Activated T-cell treated with anti-CD3 and anti-CD28 coated beads, Interleukin-2, amount 50 U/mL, for 24 hours (primary cell): ENCODE measurements at places on chromosomes 1 and 21.

DNA sequence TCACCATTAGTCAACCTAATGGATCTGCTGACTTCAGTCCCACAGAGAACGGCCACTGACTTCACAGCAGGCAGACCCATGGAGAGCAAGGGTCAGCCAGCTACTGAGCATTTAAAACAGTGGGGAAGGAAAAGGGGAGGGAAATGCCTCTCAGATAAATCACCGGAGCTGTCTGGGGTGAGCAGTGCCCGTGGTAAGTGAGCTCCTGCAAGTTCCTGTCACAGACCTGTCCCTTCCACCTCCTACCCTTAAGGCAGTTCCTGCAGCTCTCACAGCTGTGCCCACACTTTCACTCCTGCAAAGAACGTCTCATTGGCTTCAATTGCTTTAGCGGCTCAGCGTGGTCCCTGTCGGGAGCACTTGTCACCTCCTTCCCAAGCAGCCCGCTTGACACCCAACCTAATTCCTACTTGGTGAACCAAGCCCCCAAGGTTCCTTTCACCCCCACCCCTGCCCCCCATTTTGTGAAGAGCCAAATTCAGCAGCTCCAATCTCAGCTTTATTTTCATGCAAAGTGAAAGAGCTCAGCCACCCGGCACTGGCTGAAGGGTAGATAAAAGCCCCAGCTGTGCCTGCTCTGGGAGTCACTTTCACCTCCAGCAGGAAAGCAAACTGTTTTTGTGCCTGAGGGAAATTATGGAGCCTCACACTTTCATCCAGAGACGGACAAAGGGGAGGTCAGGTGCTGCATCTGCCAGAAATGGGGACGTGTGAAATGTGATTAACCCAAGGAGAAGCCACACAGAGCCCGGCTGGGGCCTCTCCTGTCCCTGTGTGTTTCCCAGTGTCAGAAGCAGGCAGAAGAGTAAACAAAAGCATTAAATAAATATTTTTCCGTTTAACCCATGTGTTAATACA is 306.2 kb downstream of the TTLL7 start:
- peaks cover 18% of the 10 kb centered on the region for H3K4me1 ChIP-seq
- peaks cover 4% of the 10 kb centered on the region for H3K27me3 ChIP-seq
- no peak overlapping the region for H3K27ac ChIP-seq
- H3K36me3 ChIP-seq: no peaks in the 10 kb centered on the region
- H3K4me3 ChIP-seq: peak overlapping the region; percentile 70

GRCh38 chr1:48932366-48932765 is 155.7 kb upstream of the BEND5 start:
- no peaks in the 10 kb centered on the region for H3K4me1 ChIP-seq
- H3K36me3 ChIP-seq: no peaks in the 10 kb centered on the region
- H3K27me3 ChIP-seq: peaks cover 16% of the 10 kb centered on the region
- DNase-seq: no peak
- no peak overlapping the region for H3K27ac ChIP-seq

GRCh38 chr1:94332516-94332915 is 85.7 kb upstream of the ABCD3 start:
- H3K27ac ChIP-seq: no peak overlapping the region
- peaks cover 17% of the 10 kb centered on the region for H3K4me1 ChIP-seq
- peaks cover 33% of the 10 kb centered on the region for H3K27me3 ChIP-seq
- no peak for DNase-seq

GRCh38 chr1:173601588-173601987 is 1.3 kb downstream of the SLC9C2 start:
- H3K27me3 ChIP-seq: no peaks in the 10 kb centered on the region
- H3K36me3 ChIP-seq: no peaks in the 10 kb centered on the region
- no peak for DNase-seq
- H3K27ac ChIP-seq: no peak overlapping the region
- peaks cover 2% of the 10 kb centered on the region for H3K4me1 ChIP-seq

DNA sequence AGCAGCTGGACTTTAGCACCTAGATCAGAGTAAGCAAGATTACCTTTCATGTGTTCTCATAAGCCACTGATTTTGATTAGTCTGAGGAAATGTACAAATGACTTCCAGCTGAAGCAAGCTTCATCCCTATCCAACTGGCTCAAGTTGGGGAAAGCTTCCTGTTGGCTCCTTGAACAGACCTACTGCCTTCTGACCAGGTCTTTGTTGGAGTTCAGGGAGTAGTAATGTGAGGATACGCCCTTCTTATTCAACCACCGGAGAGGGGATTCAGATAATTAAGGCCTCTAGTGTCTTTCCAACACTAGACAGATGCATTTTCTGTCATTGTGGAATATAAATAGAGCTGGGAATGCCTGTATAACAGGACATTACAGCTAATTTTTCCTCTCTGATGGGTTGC is 268.9 kb downstream of the TGFB2 start:
- H3K4me1 ChIP-seq: no peaks in the 10 kb centered on the region
- H3K27ac ChIP-seq: no peak overlapping the region
- no peaks in the 10 kb centered on the region for H3K27me3 ChIP-seq
- no peak for DNase-seq
- no peaks in the 10 kb centered on the region for H3K36me3 ChIP-seq
- no peak overlapping the region for H3K4me3 ChIP-seq

GRCh38 chr1:245652660-245653427 is 498.1 kb downstream of the KIF26B start:
- no peaks in the 10 kb centered on the region for H3K36me3 ChIP-seq
- no peak for DNase-seq
- peaks cover 13% of the 10 kb centered on the region for H3K27me3 ChIP-seq
- H3K4me1 ChIP-seq: peaks cover 6% of the 10 kb centered on the region
- H3K4me3 ChIP-seq: no peak overlapping the region
- no peak overlapping the region for H3K27ac ChIP-seq

DNA sequence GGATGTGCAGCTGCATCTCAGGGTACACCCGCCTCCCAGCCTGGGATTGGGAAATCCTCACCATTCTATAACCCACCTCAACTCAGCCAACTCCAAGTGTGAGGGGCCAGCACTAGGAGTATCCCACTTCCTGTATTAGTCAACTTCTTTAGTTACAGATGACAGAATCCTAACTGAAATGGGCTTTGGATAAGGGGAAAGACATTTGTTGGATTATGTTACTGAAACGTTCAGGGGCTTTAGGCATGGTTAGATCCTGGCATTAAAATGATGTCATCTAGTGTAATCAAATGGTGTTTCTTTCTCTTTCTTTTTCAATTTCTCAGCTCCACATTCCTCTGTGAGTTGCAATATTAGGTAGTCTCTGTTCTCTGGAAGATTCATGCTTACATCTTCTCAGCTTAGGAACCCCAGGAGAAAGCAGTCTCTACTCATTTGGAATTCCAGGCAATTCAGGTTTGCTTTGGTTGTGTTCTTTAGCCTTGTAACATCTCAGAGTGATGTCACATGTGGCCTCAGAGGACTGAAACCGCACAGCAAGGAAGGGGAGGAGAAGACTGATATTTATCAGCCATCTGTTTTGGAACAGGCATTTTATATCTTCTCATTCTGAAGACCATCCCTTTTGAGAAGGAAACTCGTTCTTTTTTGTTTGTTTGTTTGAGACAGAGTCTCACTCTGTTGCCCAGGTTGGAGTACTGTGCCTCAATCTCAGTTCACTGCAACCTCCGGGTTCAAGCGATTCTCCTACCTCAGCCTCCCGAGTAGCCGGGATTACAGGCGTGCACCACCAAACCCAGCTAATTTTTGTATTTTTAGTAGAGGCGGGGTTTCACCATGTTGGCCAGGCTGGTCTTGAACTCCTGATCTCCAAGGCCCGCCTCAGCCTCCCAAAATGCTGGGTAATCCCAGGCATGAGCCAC is 18.9 kb upstream of the TMEM54 start:
- no peaks in the 10 kb centered on the region for H3K36me3 ChIP-seq
- peaks cover 12% of the 10 kb centered on the region for H3K4me1 ChIP-seq
- H3K27ac ChIP-seq: no peak overlapping the region

DNA sequence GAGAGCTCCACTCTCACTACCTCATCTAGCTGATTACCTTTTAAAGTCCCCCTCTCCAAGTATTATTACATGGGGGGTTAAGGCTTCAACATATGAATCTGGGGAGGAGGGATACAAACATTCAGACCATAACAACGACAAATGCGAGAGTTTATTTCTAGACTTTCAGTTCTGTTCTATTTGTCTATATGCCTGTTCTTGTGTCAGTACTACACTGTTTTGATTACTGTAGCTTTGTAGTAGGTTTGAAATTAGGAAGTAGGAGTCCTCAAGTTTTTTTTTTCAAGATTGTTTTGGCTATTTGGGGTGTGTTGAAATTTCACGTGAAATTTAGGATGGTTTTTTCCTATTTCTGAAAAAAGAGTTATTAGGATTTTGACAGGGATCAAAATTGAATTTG is 16.3 kb downstream of the ZMYM4 start:
- no peaks in the 10 kb centered on the region for H3K27me3 ChIP-seq
- peaks cover 35% of the 10 kb centered on the region for H3K36me3 ChIP-seq
- DNase-seq: no peak
- H3K4me1 ChIP-seq: peaks cover 44% of the 10 kb centered on the region
- no peak overlapping the region for H3K4me3 ChIP-seq

DNA sequence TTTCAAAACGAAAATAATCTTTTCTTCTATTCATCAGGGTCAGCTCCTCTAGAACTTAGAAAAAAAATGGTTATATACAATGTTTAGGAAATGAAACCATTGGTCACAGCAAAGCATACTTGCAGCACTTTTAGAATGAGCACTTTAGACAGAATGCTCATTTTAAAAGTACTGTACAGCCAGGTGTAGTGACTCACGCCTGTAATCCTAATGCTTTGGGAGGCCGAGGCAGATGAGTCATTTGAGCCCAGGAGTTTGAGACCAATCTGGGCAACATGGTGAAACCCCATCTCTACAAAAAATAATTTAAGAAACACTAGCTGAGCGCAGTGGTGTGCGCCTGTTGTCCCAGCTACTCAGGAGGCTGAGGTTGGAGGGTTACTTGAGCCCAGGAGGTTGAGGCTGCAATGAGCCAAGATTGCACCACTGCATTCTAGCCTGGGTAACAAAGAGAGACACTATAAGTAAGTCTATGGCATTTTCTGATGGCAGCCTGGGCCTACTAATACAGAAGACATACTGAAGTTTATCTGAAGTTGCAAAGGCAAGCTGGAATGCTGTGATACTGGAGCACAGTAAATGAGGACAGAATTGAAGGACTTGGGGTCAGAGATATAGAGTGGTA is 48.9 kb upstream of the ZNF326 start:
- H3K36me3 ChIP-seq: no peaks in the 10 kb centered on the region
- H3K27ac ChIP-seq: no peak overlapping the region
- H3K4me1 ChIP-seq: peaks cover 14% of the 10 kb centered on the region
- H3K27me3 ChIP-seq: peaks cover 3% of the 10 kb centered on the region

DNA sequence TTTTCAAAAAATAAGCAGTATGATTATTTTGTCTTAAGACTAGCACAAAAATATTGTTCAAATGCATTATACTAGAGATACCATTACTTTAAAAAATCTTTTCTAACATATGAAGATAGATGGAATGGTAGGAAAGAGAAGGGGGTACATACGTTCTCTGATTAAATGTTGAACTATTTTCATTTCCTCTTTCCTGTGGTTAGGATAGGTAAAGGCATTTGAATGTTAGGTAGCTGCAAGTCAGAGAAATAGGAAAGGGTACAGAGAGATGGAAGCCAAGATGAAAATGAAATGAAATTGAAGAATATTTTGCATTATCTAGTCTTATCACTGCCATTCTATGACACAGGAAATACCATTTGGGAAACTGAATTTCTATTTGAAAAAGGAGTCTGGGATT is 28.3 kb downstream of the TLCD4 start:
- DNase-seq: no peak
- H3K4me1 ChIP-seq: no peaks in the 10 kb centered on the region
- H3K27ac ChIP-seq: no peak overlapping the region
- H3K27me3 ChIP-seq: no peaks in the 10 kb centered on the region
- no peaks in the 10 kb centered on the region for H3K36me3 ChIP-seq
- no peak overlapping the region for H3K4me3 ChIP-seq

- no peak overlapping the region for H3K4me3 ChIP-seq
- no peaks in the 10 kb centered on the region for H3K36me3 ChIP-seq
- no peak for DNase-seq
- no peaks in the 10 kb centered on the region for H3K27me3 ChIP-seq
- H3K27ac ChIP-seq: no peak overlapping the region
- no peaks in the 10 kb centered on the region for H3K4me1 ChIP-seq
Observed at GRCh38 chr1:203554071-203554470, 60.1 kb downstream of the OPTC start.

- H3K4me1 ChIP-seq: no peaks in the 10 kb centered on the region
- H3K4me3 ChIP-seq: no peak overlapping the region
- H3K36me3 ChIP-seq: no peaks in the 10 kb centered on the region
- peaks cover 40% of the 10 kb centered on the region for H3K27me3 ChIP-seq
Observed at GRCh38 chr1:229913489-229913888, 153.5 kb upstream of the GALNT2 start.

DNA sequence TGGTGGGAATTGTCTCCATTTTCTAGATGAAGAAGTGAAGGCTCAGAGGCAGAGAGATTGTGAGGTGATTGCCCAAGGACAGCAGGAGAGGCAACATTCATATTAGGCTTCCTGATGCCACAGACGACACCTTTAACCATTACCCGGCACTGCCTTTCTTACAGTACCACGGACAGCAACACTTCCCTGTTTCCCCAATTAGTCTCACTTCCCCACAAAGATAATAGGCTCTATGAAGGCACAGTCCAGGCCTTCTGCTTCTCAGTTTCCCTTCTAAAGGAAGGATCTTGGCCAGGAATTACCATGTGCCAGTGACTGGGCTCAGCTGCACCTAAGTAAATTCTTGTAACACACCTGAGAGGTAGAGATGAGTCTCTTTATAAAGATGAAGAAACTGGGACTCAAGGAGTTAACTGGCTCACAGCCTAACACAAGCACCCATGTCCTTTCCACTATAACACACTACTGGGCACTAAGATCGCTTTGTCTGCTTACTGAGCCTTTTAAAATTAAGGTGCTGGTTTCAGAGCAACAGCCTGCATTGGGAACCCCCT is 9.6 kb downstream of the IGSF9 start:
- no peak overlapping the region for H3K27ac ChIP-seq
- no peaks in the 10 kb centered on the region for H3K36me3 ChIP-seq
- H3K27me3 ChIP-seq: peaks cover 3% of the 10 kb centered on the region
- H3K4me1 ChIP-seq: peaks cover 4% of the 10 kb centered on the region
- DNase-seq: no peak
- H3K4me3 ChIP-seq: no peak overlapping the region

- H3K36me3 ChIP-seq: no peaks in the 10 kb centered on the region
- DNase-seq: no peak
- H3K27ac ChIP-seq: no peak overlapping the region
- no peaks in the 10 kb centered on the region for H3K27me3 ChIP-seq
- H3K4me1 ChIP-seq: peaks cover 17% of the 10 kb centered on the region
- no peak overlapping the region for H3K4me3 ChIP-seq
Observed at GRCh38 chr1:193634470-193634869, 448.1 kb upstream of the B3GALT2 start.

DNA sequence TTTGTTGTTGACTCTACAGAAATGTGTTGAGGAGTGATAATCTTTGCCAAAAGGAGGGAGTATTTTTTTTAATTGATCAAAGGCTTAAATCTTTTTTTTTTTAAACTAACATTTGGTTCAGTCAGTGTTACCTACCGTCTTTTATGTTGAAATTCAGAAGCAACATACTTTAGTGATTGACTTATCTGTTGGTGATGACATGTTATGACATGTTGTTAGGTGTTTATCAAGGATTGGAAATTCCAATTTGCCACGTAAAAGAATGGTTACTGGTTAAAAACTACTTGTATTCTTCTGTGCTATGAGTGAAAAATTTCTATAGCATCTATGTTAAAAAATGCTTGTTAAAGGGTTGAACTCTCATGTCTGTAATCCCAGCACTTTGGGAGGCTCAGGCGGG is 61.2 kb downstream of the DNM3 start:
- H3K27ac ChIP-seq: no peak overlapping the region
- H3K4me3 ChIP-seq: no peak overlapping the region
- no peaks in the 10 kb centered on the region for H3K36me3 ChIP-seq
- no peak for DNase-seq
- peaks cover 7% of the 10 kb centered on the region for H3K4me1 ChIP-seq

GRCh38 chr1:185156288-185156853 is 382 bp downstream of the TRMT1L start:
- peak overlapping the region; percentile 92 for H3K4me3 ChIP-seq
- DNase-seq: no peak
- peaks cover 63% of the 10 kb centered on the region for H3K4me1 ChIP-seq
- H3K27me3 ChIP-seq: no peaks in the 10 kb centered on the region
